Activated CD4-positive, alpha-beta T cell treated with anti-CD3 and anti-CD28 coated beads, Interleukin-2, amount 10 ng/mL, durations not matched to agents 7 days and 5 days (primary cell): ENCODE measurements at places on chromosomes 3 and 15.

DNA sequence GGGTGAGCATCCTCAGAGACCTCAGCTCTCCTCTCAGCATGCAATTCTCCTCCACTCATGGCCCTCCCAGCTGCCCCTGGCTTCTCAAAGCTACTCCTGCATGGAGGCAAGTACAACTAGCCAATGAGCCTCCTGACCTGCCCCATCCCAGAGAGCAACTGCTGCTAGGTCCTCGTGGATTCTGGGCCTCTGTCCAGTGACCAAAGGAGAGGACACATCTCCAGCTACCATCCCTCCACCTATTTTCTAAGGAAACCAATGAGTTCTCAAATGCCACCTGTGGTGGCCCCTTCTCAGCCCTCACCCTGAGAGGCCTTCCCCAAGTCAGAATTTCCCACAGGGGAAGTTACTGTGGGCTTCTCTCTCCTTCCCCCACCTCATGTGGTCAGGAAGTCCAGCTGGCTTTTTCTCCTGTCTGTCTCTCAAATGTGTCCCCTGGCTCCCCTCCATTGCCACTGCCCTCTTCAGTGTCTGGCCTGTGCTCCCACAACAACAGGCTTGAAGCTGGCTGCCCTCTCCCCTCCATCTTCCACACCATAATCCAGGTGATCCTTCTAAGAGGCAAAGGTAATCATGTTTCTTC is 43.0 kb downstream of the LIPC start:
- DNase-seq, result no peak

DNA sequence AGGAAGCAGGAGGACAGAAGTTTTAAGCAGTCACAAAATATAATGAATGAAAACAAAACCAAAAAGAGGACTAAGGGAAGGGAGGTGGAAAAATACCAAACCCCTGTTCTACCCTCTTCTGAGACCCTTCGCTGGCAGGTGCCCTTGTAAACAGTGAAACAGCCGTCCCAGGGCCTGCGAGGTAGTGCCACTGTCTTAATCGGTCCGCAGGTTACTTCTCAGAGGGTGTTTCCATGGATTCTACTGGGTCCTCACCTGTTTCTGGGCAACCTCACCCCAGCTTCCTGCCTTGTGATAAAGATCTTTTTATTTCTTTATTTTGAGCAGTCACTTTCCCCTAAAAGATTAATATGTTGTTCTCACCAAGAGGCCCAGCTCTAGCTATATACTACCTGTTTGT is 65.3 kb downstream of the SLC30A4 start:
- peak; percentile 34 for DNase-seq

DNA sequence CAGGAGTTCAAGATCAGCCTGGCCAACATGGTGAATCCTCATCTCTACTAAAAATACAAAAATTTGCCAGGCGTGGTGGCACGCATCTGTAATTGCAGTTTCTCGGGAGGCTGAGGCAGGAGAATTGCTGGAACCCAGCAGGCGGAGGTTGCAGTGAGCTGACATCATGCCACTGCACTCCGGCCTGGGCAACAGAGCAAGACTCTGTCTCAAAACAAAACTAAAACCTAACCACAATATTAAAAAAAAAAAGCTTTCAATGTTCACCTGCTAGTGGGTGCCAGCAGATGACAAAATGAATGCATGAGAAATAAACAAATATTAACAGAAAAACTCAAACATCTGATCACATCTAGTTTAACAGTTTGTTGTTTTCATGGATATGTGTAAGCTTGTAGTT is 9.0 kb downstream of the SLC24A1 start:
- no peak for DNase-seq

DNA sequence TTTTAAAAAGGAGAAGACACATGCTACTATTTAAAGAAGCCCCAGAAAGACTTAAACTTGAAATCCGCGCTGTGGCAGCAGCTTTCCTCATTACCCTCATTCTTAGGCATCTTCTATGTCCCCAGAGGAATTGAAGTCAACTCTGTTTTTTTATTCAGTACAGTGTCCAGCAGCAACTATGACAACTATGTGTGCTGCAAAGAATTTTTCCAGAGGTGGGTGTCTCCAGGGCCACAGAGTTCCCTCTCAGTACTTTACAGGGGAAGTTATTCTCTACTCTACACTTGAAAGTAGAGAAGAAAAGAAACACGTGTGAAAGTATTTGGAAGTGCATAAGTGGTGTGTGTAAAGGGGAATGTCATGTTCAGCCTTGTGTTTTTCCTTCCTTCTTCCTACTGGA is 32.0 kb downstream of the GATM start:
- no peak for DNase-seq

DNA sequence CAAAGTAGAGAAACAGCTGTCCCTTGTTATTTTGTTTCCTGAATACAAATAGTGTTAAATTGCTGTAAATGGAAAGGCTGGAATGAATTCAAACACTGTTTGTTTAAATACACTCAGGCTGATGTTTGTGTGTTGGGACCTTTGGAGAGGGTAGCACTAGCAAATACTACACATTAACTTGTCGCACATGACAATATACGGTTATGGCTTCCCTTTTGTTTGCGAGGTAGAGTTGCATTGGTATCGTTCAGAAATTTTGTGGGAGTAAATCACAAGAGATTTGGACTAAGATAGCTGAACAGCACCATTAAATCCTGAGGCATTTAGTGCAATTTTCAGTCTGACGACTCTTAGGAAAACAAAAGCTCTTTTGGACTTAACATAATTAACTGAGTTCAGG is 213.0 kb upstream of the ROBO2 start:
- DNase-seq, result no peak

- no peak for DNase-seq
These were observed 166.6 kb upstream of the ZNF717 start for GRCh38 chr3:75951941-75952340.

GRCh38 chr15:83930392-83931212 is 276.7 kb downstream of the ADAMTSL3 start:
- no peak for DNase-seq

- no peak for DNase-seq
These were observed 8.1 kb downstream of the SEMA7A start for GRCh38 chr15:74425630-74426029.

DNA sequence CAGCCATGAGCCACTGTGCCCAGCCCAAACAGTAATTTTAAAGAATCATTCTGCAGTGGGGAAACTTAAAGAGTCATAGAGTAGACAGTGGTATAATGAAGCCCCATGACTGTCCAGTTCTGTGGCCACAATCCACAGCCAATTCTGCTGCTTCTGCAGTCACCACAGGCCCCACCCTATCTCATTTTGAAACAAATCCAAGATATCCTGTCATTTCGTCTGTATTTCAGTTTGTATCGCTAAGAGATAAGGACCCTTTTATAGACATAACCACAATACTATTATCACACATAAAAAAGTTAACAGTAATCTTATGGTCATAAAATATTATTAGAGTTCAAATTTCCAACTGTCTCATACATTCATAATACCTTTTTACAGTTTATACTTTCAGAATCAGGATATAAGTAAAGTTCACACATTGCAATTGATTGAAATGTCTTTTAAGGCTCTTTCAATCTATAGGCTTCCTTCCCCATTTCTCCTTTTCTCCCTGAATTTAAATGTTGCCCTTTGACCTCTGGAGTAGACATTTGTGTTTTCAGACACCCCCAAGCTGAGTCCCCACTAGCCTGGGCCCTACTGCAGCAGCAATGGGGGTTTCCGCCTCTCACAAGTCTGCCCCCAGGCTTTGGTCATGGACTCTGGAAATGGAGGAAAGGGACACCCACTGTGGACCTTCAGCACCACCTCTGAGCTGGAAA is 4.2 kb upstream of the NUP210 start:
- DNase-seq, result no peak

DNA sequence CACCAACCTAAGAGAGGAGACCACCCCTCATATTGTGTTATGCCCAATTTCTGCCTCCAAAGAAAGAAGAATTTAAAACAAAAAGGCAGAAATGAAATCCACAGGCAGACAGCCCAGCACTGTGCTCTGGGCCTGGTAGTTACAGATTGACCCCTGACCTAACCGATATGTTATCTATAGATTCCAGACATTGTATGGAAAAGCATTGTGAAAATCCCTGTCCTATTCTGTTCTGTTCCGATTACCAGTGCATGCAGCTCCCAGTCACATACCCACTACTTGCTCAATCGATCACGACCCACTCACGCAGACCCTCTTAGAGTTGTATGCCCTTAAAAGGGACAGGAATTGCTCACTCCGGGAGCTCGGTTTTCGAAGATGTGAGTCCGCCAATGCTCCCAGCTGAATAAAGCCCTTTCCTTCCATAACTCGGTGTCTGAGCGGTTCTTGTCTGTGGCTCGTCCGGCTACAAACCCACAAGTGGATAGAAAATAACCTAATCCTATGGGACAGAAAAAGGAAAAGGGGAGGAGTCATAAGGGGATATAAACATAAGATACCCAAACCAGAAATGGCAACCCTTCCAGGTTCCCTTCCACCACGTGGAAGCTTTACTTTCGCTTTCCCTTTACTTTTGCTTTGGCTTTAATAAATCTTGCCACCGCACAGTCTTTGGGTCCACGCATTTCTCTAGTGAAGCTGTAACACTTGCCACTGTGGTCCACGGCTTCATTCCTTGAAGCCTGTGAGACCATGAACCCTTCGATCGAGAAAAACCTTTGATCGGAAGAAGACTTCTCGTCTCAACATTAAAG is 1.7 kb upstream of the CFAP91 start:
- peak; percentile 8 for DNase-seq

- DNase-seq, result no peak
These were observed 26.6 kb upstream of the MGA start for GRCh38 chr15:41633609-41634008.

DNA sequence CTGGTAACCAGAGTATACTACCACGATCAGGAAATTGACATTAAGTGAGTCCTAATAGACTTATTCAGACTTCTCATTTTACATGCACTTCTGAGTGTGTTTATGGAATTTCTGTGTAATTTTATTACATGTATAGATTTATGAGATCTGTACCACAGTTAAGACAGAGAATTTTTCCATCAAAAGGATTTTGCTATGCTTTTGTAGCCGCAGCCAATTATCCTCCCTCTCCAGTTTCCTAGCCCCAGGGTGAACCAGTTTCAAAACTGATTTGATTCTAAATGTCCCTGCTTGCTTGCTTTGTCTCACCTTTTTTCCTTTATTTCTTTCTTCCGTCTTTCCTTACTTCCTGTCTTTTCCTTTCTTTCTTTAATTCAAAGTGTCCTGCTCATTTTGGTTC is 661.2 kb upstream of the BCHE start:
- no peak for DNase-seq

DNA sequence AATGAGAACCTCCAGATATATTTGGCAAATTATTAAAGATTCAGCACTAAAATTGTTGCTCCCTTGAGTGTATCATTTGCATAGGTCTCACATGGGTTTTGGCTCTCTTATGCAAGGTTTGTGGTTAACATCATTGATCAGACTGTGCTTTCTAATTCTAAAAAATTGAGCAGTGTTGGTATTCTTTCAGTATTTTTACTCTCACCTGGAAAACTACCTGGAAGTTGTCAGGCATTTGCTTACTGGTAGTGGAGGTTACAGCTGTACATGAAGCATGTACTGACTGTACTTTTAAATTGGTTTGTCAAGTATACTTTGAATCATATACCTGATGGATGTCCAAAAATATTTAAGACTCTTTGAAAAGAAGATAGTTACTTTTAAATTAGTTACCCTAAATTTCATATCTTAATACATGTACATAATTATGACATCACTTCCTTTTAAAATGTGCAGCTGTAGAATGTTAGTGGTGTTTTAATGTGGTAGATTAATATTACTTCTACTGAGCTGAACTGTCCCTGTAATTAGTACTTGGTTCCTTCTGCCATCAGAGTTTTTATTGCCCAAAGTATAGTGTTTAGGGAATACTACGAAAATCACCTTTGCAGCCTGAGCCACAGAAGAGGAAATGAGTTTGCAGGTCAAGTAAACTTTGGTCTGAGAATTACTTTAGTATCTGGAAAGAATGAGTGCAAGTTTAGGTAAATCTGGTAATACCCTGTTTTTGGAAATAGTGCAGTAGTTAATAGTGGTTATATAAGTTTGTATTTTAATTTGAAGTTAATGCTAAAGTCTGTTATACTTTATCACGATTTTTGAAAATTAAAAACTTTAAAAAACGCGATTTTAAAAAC is 2.8 kb downstream of the CHD2 start:
- no peak for DNase-seq

DNA sequence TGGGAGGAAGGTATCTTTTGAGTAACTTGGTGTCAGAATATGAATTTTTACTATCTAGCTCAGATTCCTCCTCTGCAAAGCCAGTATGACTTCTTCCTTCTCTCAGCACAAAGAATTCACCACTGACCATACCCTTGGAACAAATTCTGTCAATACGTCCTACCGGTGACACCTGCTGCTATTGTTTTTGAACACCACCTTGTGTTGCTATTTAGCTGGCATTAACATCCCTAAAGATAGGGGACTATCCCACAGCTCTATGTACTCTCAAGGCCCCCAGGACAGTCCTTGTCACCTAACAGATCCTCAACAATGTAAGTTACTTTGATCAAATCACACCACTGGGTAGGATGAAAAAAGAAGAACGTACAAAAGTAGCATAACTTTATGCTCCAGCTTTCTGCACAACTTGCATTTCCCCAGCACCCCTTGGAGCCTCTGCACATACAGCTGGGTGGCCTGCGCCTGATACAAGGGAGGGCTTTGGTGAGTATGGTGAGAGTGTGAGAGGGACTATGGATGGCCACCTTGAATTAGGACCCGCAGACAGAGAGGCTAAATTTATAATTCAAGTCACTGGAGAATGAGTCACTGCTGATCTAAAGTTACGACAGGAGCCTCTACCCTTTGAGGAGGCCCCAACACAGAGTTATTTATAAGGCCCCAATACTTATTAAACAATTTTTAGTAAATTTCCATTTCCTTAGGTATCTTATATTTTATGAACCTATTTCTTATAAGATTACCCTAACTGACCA is 2.3 kb upstream of the COLQ start:
- no peak for DNase-seq

DNA sequence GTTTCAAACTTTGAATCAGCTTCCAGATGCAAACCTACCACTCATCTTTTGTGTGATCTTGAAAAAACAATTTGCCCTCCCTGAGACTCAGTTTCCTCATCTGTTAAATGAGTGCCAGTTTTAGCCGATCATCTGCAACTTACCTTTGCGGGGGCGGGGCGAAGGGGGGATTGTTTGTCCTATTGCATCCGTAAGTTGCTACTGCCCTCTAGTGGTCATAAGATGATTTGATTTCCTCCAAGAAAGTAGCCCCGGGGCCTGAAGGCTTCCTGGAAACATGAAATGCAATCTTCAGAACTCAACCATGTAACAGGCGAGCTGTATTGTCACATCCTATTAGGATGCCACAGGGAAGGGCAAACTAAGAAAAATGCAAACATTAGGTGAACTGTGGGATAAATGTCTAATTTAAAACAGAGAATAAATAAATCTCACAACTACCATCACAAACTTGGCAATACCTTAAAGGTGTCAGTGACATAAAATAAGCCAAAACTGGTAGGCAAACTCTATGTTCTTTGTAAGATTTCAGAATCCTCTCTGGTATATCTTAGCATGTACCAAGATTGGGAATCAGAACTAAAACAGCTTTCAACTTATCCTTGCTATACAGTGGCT is 63.5 kb upstream of the CLDN18 start:
- peak; percentile 62 for DNase-seq

GRCh38 chr3:19934098-19934566 is at the start of gene EFHB:
Gene EFHB (minus strand): TSS chr3:19934217. CDS start chr3:19934018, 199 bp downstream.
- peak; percentile 16 for DNase-seq
